IPS DF 19.7 (cell line): ENCODE measurements at places on chromosomes 4 and X.

DNA sequence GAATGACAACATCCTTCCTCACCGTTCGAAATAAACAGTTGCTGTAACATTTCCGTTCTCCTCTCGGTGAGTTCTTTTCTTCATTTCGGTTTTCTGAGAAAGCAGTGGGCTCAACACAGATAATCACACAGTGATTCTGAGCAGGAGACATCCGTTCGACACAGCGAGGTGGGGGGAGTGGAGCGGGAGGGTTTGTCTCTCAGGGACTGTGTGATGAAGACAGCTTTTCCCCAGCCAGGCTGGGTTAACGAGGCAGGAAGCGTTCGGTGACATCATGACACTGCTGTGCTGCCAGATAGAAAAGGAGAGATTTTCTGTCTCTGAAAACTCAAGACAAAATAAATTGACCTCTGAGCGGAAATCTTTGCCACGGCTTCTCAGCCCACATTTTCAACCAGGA lies 119.3 kb downstream of the CRLF2 start:
- DNase-seq, result no peak

DNA sequence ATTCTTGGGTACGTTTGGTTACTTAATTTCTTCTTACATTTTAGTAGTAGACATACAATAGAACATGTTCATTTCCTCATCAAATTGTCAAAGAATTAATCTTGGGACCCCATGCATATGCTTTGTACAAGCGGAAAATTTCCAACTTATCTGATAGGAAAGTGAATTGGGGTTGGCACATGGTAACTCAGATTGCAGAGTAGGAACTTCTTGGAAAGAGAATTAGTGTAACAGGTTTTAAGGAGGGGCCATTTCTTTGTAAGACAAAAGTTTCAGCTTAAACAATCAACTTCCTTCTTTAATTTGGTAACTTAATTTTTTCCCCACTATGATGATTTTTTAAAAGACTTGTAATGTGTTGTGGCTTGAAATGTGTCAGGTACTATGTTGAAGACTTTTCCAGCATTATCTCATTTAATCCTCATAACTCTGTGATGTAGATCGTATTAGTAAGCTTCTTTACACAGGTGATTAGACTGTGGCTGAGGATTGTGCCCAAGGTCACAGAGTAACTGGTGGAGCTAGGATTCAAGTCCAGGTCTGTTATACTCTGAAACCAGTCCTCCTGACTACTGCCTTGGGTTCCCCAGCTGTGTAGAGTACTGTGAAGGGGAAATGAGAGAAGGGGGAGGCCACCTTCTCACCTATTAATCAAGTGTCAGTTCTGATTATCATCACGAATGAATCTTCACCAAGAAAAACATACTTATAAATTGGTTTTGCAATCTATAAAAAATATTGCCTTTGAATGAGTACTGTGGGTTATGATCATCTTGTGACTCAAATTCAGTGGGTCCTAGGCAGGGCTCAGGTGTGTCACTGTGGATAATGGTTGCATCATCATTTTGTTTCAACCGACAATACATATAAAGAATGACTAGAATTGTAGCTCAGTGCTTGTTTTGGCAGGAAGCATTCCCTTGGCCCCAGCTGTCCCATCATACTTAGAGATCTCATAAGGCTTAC lies 4.3 kb downstream of the GK start:
- DNase-seq, result no peak

DNA sequence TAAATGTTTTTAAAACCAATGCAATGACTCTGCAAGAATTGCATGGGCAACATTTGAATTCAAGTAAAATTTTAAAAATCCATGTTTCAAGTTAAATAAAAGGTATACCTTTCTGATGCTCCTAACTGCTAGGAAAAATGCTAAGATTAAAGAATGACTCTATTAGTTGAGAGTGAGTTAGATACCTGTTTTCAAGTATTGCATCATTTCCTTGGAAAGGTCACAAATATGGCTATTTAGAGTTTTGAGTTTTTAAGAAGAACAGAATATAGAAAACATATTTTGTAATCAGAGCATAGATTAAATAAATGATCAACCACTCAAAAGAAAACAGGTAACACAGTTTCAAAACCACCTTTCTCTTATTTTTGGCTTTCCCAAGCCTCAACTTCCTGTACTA lies 18.3 kb upstream of the NPY2R start:
- DNase-seq, result no peak

- no peak for DNase-seq
Measured at GRCh38 chr4:34732176-34732950, 1512.0 kb downstream of the ARAP2 start.

- DNase-seq, result no peak
Measured at GRCh38 chrX:149073479-149073878, 431.6 kb downstream of the IDS start.

DNA sequence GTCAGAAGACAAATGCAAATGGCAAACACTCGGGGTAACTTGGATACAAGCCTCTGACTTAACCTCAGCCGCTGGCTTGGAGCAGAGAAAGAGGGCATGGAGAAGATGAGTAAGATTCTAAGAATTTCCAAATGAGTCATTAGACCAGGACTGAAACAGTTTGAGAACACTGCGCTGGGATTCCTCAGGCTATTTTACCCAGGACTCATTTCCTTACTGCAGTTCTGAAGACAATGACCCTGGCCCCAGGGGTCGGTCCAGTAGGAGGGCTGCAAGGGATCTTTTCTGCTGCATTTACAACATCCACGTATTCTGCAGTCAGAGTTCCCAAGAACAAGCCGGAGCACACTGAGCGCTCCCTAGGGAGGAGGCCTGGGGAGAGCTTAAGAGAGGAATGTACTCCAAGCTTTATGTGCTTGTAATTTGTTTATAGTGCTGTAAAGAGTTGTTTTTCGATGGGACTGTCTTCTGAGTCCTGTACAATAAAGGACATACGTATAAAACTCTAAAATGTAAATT lies 27.3 kb upstream of the SORBS2 start:
- DNase-seq, result peak; percentile 99

- no peak for DNase-seq
Measured at GRCh38 chr4:186570193-186570996, 15.0 kb upstream of the MTNR1A start.

DNA sequence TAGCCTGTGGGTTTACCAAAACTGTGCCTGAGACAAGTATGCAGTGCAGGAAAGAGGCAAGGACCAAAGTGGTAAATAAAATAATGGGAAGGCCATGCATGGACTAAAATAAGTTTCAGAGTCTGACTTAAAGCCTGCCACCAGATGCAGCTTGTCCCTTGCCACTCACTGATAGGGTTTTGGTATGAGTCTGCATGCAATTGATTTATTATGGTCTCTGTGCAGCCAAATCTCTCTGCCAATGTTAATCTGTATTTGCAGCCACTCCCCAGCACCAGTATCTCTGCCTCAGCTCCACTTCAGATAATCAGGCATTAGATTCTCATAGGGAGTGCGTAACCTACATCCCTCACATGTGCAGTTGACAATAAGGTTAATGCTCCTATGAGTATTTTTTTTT lies 5.5 kb upstream of the FGF2 start:
- no peak for DNase-seq

DNA sequence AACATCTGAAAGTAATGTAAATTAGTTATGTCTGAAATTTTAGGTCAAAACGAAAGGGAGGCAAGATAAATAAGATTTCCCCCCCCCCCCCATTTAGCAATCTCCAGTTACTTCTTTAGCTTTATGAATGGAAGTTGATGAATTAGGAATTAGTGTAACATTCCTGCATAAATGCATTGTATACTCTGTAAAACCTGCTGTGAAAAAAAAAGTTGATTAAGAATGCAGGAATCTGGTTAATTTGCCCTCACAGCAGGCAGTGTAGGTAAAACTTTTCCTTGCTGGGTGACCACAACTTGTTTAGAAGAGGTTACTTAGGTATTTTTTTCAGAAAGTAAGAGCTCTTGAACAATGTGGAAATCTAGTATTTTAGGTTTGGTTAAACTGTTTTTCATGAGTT lies 15.3 kb downstream of the LARP7 start:
- DNase-seq, result peak; percentile 94

DNA sequence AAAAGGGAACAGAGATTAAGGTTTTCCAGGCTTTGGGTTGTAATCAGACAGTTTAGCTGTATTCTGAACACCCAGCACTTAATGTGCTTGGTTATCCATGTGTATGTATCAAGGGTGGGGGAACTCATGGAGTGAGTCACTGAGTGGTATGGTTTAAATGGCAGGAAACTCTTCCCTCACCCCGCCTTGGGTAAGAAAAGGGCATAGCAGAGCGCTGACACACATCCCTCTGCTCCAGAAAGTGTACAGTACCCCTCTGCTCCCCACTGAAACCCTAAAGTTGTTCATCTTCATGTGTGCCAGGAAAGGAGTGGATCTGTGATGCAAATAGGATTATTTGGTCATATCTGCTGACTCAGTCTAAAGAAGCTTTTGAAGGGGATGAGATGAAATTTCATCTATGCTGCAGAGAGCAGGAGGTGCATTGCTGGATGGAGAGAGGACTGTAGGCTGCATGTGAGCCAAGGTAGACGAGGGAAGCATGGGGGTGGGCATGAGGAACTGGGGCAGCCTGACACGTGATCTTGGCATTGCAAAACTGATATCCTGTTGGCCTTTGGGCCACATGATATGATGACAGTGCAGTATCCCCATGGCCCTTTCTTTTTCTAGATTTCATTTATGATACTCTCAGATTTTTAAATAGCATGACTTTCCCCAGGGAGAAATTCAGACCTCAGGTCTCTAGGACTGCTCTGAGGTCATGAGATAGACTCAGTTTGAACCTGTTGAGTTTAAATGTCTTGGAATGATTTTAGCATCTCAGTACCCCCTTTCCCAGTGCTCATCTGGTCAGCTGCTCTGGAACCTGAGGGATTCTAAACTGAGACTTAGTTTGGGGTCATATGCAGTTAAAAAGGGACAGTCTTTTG lies 84.8 kb downstream of the TMEM164 start:
- DNase-seq, result no peak

GRCh38 chr4:88865046-88865445 lies 167.4 kb upstream of the NAP1L5 start:
- no peak for DNase-seq

GRCh38 chr4:126772662-126773061 lies 860.1 kb upstream of the INTU start:
- DNase-seq, result no peak

DNA sequence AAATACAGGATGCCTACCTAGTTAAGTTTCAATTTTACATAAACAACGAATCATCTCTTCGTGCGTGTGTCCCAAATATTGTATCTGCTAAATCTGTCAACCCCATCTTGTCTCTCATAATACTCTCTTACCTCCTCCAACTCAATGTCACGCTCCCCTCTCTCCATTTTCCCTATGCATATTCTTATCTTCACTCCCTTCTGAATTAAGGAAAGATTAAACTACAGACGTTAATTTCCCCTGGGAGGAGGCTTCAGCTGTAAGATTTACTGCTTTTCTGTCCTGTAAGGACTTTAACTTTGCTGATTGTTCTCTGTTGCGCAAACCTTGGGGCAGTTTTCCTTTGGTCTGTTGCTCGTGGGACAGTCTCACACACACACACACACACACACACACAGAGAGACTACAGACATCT lies 455 bp upstream of the ABCB7 start:
- DNase-seq, result no peak

DNA sequence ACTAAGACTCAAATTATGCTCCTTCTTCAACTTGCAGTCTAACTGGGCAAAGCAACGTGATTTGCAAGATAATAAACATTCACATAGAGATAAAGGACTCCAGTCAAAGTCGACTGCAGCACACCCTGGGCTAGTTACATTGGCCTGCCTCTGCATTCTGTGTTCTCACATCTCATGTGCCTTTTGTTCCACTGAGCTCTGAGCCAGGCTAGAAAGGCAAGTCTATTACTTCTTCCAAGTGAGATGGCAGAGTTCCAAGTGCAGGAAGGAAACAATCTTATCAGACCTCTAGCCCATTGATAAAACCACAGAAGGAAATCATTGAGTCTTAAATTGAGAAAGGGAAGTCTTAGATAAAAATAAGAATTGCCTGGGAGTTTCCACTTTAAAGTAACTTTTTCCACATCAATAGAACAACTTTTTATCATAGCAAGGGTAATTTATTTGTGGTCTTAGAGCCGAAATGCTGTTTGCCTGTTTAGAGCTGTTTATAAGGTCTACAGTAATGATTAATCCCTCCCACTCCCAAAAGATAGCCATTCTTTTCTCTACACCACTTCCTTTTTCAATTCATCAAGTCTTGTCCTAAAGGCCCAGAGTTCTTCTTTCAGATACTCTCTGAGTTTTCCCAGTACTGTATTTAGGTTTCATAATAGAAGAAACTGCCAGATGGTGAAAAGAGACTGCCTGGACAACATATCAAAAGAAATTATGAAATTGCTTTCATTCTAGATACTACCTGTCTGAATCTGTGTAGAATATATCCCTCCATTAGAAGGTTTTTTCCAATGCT lies 200.2 kb downstream of the GUCY2F start:
- no peak for DNase-seq

GRCh38 chr4:182929296-182929695 lies 12.1 kb upstream of the DCTD start:
- no peak for DNase-seq

DNA sequence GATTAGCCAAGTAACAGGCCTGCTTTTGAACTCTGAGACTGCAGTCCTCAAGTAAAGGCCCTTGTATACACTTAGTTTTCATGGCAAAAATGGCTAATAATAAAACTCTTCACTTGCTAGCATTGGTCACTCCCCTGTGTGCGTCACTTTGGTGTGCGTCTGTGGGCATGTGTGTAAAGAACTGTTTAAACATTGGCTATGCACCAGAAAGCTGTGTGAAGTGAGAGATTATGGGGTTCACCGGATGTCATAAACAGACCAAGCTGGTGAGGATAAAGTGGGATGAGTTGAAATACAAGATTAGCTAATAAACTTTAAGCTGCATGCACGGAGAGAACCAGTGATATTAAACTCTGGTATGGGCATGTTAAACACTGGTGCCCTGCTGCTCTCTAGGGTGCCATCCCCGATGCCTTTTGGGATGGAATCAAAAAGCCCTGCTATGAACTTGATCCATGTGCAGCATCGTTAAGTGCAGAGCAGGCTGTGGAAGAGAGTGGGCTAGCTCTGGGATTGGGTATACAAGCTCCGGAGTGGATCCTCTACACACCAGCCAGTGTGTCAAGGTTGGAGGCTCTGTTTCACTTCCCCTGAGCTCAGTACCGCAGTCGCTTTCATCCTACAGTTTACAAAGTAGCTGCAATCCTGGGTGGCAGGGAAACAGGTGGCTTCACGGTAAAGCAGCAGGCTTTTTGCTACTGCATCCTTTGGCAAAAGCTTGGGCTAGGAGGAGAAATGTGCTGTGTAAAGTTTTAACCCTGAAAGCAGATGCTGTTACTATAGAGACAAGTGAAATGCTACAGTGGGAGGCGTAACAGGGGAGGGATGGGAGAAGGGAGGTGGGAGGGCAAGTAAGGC lies 108.3 kb upstream of the SLC4A4 start:
- no peak for DNase-seq

DNA sequence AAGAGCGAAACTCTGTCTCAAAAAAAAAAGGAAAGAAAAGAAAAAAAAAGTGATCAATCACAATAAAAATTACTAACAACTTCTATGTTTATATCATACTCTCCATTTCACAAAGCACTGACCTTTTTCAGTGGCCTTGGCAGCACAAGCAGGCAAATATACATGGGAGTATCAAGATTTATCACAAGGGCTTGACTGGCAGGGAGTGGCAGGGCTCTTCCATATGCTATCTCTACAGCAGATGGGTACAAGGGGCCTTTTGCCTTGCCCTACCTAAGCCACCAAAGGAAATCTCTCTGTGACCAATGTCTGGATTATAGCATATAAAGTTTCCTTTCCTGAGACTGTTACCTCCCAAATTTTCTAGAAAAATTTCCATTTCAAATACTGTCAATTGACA lies 24.4 kb downstream of the TSPAN5 start:
- DNase-seq, result no peak
